MG63 (cell line): ENCODE measurements at places on chromosomes 3 and 15.

DNA sequence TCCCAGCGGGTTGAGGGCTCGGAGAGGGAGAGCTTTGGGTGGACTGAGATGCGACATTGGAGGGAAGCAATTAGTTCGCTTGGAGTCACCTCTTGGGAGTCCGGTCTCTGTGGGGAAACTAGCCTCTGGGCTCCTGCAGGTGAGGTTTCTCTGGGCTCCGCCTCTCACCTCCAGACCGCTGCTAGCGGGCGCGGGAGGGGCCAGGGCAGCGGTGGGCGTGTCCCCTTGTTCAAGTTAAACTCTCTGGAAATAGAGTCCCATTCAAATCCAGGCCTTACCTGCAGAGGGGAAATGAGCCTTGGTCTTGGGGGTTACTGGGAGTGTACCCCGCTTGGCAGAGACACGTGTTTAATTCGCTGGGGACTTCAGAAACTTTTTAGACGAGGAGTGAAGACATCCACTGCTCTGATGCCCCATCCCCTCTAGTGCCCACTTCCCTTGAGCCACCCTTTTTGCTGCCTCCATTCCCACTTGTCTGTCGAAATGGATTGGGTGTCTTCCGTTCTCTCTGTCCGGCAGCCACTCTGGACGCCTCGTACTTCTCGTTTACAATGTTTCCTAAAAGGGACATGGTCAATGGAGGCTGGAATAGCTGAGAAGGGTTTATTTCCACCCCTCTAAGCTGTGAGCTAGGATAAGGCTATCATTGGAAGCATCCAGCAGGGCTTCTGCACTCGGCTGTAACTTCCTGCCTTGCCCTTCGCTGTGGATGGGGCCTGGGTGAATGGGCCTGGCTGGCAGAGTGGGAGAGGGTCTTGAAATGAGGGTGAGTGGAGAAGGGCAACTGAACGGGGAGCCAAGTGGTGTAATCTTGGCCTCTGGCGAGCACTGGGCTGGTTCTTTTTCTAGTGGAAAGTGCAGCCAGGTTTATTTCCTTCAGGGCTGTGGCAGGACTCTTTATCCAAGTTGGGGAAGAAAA is 1.1 kb downstream of the MITF start:
- DNase-seq, result no peak

DNA sequence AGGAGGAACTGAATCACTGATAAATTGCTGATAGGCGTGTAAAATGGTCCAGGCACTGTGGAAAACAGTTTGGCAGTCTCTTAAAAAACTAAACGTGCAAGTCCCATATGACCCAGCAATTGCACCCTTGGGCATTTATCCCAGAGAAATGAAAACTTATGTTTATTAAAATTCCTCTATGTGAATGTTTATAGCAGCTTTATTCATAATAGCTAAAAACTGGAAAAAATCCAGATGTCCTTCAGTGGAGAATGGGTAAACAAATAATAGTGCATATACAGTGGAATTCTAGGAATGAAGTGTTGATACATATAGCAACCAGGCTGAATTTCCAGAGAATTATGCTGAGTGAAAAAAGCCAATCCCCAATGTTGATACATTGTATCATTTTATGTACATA is 482.2 kb upstream of the PDZRN3 start:
- DNase-seq, result peak; percentile 5

GRCh38 chr3:63193647-63194046 is 84.5 kb upstream of the SYNPR start:
- no peak for DNase-seq

DNA sequence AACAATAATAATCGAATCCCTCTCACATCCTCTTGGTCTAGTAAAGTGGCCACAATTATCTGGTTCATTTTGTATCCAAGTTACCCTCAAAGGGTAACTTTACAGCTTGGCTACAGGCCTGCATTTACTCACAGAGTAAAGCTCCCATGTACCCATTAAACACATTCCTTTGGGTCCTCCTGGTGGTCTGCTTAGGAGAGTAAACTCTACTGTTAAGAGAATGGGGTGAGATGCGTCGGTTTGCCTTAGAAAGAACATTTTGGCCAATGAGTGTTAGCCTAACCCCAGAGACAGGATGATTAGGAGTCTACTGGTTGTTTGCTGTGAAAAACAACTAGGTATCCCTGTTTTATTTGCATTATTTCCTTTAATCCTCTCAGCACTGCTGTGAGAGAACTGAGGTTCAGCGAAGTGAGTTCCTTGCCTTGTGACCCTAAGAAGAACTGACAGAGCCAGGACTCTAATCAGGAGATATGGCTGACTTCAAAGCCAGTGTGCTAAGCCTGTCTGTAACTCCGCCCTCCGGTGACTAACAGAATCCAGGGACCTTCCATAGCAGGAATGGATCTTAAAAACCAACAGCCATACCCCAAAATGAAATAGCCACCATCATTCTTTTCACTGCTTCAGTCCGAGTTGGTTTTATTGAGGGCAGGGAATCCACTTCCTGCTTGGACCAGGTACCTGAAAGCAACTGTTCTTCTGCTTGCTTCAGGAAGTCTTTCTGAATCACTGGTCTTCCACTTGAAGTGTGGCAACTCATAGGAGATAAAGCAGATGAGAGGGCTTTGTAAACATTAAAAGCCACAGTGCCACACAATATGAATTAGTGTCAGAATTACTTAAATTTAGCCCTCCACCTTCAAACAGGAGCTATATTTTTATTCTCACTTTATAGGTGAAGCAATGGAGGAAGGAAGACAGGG is 317.3 kb upstream of the WNT5A start:
- DNase-seq, result no peak

GRCh38 chr3:190746986-190747385 is 115.5 kb downstream of the GMNC start:
- DNase-seq, result no peak

DNA sequence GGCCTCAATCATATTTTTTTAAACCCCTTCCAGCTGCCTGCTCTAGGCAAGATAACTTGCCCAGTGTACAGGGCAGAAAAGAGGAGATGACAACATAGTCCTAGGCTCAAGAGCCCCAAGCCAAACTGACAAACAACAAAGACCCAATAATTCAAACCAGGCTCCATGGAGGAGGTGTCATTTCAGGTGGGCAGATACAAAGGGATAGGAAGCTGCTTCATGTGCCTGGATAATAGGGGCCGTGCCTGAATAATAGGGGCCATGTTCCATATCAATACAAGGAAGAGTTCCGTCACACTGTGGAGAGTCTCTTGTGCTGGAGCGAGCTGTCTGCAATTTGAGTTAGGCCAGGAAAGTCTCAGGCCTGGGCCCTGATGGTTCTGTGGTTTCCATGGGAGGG is 35.4 kb upstream of the TRIM71 start:
- DNase-seq, result no peak

DNA sequence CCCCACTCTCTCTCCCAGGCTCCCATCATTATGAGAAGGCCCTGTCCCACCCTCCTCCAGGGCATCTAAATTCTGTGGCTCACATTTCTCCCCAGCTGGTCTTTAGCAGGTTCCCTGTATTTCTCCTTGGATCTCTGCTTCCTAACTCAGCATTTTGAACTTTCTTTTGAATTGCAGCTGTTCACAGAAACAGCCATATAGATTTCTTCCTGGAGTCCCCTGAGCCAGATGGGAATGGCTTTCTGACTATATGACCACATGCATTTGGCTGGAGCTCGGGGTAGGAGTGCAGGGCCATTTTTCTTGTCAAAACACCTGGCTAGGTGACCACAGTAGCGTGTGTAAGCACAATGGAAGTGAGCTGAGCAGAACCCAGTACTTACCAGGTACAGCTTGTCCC is 22.0 kb downstream of the RBP2 start:
- no peak for DNase-seq
